ENCODE measurements at places on chromosomes 13 and 19.

- no peak for DNase-seq
Observed at GRCh38 chr19:17766543-17767131, 15.4 kb downstream of the FCHO1 start.

DNA sequence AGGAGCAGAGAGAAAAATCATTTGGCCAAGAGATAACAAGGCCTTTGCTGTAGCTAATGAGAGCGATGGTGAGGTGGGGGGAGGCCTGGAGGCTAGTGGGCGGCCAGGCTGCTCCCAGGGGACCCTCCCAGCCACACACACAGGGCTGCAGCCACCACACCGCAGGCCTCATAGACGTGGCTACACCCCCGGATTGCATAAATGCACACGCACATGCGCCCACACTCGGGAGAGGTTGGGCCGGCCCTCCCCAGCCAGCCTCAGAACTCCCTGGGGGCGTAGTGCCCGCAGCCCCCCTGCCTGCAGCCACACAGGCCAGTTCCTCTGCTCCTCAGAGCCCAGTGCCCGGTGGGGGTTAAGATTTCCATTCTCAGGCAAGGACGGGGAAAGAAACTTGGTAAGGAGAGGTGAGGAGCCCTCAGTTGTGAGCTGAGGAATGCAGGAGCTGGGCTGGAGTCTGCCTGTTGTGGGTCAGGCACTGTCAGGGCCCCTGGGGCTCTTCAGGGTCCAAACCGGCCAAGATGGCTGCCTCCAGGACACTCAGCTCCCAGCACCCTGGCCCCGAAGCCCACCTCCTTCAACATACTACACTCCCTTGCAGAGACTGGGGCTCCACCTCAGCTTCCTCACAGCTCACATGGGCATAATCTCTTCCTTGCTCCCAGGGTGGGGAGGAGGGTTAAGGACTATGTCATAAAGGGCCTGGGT is 8.0 kb downstream of the PTH2 start:
- DNase-seq: no peak

- no peak for DNase-seq
Observed at GRCh38 chr19:39864118-39864517, 17.9 kb upstream of the FBL start.

DNA sequence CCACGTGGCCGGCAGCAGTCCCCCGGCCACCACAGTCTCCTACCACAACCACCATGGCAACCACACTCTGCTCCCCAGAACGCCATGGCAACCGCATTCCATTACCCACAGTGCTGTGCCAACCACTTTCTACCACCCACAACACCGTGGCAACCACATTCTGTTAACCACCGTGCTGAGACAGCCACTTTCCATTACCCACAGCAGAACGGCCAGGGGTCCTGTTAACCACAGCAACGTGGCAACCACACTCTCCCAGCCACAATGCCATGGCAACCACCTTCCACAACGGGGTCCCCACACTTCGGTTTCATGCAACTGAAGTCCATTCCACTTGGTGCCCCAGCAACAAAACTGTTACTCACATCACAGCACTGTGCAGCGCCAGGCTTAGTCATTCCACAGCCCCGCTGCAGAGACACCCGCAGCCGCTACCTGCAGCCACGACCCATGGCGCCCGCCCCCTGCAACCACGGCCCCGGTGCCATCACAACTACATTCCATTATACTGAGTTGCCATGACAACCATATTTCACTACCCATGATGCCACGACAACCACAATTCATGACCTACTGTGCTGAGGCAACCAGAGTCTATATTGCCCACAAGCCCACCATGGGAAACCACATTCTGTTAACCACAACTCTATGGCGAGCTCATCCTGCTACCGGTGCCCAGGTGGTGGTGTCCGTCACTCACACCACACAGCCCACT is 10.0 kb downstream of the DPF1 start:
- peak; percentile 67 for DNase-seq

DNA sequence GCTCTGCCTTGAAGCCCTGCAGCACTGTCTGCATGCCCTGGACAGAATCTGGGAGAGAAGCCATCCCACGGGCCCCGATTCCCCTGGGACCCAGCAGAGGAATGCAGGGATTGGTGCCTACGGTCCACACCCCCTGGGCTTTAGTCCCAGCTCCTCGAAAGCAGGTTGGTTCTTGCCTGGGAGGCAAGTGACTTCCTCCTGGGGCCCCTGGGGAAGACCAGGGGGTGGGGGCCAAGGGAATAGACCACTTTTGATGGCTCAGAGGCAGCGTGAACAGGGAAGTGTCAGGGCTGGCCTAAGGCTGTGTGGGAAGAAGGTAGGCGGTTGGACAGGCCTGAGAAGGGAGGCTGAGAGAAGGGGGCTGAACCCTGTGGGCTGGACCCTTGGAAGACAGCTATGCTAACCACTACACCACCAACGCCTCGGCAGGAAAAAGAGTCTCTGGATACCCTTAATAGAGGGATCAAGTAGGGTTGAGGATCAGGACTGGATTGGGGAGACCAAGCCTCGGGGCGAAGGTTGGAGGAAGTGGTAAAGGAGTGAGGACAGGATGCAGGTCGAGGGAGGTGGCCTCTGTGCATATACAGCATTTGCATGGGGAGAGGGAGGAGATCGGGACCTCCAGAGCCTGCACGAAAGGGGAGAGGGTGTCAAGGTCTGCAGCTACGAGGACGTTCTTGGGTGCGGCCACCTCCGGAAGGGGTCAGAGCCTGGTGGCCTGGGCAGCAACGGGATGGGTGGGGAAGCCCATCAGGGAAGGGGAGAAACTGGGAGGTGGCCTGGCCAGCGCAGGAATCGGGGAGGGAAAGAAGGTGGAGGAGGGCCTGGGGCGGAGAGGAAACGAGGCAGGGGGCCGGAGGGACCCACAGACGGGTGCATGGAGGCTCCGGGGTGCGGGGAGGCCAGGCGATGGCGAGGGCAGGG is 709 bp downstream of the DPP9 start:
- no peak for DNase-seq

GRCh38 chr13:61187471-61187870 is 228.2 kb downstream of the PCDH20 start:
- DNase-seq: no peak

DNA sequence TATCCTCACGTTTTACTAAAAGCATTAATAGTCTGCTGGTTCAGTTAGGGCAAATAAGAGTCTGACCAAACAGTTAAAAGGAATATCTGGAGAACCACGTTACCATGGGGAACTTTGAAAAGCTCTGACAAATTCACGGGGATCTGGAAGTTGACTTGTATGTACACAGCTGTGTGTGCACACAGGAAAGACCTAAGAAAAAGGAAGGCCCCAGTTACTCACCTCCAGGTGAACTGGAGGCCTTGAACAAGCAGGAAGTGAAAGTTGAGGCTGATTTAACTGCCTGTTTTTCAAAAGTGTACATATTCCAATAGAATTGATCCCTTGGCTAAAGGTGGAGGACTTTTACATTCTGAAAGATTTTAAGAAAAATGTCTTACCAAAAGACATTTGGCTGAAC is 1891.6 kb upstream of the PCDH20 start:
- DNase-seq: no peak

DNA sequence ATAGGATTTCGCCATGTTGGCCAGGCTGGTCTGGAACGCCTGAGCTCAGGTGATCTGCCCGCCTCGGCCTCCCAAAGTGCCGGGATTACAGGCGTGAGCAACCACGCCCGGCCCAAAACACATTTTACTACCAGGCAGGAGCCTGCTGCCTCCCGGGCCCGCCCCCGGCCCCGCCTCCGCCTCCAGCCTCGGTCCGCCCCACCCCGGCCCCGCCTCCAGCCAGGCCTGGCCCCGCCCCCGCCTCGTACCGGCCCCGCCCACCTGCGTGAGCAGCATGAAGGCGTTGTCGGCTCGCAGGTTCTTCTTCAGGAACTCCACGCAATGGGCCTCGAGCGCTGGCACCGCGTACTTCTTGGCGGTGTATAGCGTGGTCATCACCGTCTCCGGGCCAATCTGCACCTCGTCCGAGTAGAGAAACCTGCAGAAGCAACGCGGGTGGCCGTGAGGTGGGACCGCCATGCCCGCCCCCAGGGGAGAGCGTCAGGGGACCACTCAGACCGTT is 22.7 kb downstream of the BTBD2 start:
- no peak for DNase-seq

DNA sequence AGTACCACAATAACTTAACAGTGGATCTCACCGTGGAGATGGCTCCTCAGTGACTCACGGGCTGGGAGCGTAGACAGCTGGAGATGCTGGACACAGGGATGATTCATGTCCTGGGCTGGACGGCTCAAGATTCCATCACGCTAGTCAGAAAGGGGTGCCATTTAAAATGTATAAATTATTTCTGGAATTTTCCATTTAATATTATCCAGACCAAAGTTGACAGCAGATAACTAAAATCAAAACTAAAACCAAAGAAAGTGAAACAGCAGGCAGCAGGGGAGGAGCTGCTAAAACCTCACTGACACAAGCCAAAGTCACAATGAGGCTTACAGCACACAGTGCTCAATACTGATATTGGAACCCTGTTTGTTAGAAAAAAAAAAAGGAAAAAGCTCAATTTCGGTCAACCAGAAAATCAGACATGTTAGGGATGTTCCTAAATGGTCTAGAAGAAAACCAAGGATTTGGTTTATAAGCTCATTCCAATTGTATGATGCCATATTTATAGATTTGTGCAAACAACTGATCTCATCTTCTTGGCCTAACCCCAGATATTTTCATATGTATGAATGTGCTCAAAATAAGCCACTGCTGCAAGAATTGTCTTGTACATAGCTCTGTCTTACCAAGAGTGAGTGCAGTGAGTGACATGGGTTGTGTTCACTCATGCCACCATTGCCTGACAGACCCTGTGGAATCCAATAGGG is 111.8 kb downstream of the SACS start:
- DNase-seq: no peak

DNA sequence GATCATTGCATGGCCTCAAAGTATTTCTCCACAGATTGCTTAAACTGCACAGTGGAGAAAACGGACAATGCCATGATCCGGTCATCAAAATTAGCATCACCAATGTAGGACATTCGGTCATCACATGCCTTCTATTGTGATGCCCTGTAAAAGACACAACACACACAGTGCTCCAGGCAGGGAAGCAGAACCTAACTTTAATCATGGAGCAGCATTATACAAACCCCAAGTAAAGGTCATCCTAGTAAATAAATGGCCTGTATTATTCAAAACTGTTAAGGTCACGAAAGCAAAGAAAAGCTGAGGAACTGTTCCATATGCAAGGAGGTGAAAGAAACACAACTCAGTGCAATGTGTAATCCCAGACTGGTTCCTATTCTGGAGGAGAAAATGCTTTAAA is 42.2 kb downstream of the TGDS start:
- no peak for DNase-seq

DNA sequence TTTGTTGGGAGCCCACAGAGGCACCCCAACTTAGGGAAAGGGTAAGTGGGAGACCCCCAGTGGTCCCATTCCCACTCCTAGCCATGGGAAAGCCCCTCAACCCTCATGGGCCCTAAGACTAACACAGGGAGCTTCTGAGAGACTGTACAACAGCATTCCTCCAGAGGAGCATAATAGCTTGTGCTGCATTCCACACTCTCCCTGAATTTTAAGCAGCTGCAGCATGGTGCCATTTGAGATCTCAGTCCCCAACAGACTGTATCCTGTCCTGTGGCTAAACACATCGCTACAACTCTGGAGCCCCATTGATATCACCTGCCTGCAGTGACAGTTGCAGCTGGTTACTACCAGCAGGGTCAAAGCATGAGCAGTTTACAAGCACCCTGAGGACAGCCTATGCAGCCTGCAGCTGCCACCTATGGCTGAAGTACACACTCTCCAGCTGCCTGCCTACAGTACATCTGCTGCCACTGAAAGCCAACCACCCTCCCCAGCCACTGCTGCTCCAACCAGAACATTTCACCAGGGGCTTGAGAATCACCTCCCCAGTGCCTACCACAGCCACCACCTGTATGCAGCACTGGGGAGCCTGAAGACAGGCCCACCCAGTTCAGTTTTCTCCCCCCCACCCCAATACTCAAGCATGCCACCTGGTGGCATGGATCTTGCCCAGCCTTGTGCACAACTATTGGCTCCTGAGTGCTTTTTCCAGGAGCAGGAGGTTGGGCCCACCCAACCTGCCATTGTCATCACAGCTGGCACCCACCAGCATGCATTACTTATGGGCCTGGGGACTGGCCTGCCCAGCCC is 557.3 kb downstream of the GPC5 start:
- DNase-seq: no peak

DNA sequence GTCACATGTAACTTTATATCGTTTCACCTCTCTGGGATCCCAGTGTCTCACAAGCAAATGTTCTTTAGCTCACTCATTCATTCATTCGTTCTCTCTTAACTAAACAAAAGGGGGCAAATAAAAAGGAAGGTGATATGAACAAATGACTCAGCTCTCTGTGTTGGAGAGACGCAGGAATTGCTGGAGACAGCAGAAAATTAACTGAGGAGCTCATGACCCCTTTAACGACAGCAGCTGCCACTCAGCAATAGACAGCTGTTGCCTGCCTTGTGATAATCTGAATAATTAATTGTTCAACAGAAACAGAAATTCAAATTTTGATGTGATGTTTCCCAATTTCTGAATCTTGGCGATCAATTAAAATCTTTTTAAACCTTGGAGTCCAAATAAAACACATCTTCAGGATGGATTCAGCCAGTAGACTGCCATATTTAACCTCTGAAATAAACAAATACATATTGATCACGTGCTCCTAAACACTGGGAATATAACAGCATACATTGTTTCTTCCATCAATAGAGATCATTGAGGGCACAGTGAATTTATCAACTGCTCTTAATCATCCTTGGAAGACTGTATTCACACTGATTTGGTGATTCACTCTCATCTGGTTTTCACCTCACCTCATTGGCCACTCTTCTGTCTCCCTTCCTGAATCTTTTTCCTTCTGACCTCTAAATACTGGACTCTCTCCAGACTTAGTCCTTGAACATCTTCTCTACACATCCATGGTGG is 63.3 kb downstream of the MBNL2 start:
- no peak for DNase-seq
